Dermis microvascular lymphatic vessel endothelial cell (primary cell): ENCODE measurements at places on chromosomes 13 and 19. TPM values are rescaled to one million over a fixed set of nuclear protein-coding genes. Genes with fewer than 3 reads are reported as not detected.

The SLC10A2 gene
- total RNA-seq = not detected in 2 replicates

The COPE gene
- total RNA-seq = 161 and 214 TPM in 2 replicates

The TMIGD2 gene
- not detected in 2 replicates for total RNA-seq

The ZNF865 gene
- 0.39 and 1.5 TPM in 2 replicates for total RNA-seq

- no peak for DNase-seq
Observed at GRCh38 chr19:15976836-15977689, 28.3 kb downstream of the OR10H4 start.

The LGALS7B gene
- 0.39 TPM in 1 of 2 replicates, not detected in the other for total RNA-seq

The PTPRS gene
- total RNA-seq = 20.5 and 81.2 TPM in 2 replicates
